ENCODE measurements at places on chromosomes 16 and 17.

DNA sequence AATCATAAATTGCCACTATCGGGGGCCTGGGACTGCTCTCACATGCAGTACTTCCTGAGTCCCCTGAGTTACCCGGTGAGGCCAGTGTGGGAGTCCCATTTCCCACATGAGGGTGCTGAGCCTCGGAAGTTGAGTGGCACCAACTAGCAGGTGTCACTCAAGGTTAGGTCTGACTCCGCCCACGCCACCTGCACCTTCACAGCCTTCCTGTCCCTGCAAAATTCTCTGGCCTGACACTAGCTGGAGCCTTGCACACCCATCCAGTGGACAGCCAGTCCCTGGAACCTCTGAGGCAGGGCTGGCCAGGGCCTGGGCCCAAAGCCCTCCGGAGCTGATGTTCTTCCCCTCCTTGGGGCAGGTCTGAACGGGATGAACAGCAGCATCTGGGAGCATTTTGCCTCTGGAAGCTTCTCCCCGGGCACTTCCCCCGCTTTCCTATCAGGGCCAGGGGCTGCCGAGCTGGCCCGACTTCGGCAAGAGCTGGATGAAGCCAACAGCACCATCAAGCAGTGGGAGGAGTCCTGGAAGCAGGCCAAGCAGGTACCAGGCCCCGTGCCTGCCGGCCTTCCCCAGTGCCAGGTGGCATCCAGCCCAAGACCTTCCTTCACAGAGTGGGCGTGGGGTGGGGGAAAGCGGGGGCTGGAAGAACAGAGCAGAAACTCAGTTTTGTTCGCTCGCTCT is 21.9 kb downstream of the UNC13D start:
- DNase-seq = no peak

GRCh38 chr17:56779898-56780777 is 53.6 kb downstream of the C17orf67 start:
- peak; percentile 70 for DNase-seq

DNA sequence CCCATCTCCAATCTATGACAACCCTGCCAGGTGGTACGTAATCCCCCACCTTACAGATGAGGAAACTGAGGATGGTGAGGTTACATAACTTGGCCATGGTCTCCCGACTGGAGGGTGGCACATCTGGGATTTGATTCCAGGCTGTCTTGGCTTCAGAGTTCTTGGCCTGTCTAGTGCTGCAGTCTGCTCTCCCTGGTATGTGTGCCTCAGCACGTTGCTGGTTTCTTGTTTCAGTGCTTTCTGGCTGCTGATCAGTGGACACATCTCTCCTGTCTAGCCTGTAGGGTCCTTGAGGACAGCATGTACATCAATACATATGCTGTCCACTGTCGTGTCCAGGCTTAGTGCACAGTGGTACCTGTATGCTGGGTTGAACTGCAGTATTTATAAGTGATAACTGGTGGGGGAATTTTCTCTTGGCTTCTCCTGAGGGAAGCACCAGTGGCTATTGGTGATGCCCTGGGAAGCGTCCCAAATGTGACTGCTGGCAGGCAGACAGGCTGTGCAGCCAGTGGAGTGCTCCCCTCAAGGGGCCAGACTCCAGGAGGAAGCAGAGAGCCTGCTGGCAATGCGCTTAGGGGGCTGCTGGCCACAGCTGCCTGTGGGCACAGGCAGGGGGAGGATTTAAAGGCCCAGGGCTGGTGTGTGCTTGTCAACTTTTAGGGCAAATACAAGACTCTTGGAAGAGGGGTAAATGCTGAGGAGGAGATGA is 14.4 kb downstream of the CTRL start:
- DNase-seq = peak; percentile 83

DNA sequence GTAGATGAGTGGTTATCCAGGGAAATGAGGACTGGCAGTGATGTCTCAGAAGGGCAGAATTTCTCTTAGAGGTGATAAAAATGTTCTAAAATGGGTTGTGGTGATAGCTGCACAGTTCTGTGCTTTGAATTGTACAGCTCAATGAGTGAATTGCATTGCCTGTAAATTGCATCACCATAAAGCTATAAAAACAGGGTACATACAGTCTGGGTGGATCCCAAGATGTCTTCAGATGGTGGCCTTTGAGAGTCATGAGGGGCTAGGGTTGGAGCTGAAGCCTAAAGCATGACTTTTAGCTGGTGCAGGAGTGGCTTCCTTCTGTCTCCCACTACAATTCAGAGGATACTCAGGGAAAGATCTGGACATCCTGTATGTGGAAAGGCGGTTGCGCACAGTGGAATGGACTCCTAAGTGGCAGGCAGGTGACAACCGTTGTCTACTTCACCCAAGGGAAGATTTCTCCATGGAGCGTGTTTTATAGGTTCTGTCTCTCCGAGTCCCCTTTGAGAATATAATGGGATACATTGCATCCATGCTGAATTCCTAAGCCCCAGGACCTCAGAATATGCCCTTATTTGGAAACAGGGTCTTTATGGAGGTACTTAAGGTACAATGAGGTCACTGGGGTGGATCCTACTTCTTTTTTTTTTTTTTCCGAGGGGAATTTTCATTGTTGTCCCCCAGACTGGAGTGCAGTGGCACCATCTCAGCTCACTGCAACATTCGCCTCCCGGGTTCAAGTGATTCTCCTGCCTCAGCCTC is 1.6 kb upstream of the IL32 start:
- no peak for DNase-seq

DNA sequence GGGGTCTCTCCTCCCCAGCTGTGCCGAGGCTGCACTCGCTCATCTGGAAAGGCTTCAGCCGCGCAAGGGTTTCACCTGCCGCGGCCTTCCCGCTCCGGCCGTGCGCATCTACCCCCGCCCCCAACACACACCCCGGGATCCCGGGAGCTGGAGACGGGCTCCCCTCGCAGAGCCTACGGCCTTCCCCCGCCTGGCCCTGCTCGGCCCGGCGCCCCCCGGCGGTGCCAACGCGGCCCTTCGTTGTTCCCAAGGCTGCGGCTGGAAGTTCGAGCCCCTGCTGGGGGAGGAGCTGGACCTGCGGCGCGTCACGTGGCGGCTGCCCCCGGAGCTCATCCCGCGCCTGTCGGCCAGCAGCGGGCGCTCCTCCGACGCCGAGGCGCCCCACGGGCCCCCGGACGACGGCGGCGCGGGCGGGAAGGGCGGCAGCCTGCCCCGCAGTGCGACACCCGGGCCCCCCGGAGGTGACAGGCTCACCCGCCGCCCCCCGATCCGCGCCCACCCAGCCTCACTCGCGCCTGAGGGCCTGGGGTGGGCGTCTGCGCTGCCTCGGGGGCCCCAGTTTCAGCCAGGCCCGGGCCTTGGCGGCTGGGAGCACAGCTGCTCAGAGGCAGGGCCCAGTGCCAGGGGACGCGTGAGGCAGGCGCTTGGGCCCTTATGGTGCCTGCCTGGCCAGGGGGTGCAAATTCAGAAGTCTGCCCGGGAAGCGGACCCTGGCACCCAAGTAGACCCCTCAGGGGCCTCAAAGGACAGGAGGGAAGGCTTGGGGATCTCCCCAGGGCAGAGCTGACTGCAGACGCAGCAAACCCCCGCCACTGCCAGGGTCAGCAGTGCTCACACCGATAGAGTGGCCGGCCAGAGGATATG is 11.2 kb downstream of the GALK1 start:
- DNase-seq = peak; percentile 87

DNA sequence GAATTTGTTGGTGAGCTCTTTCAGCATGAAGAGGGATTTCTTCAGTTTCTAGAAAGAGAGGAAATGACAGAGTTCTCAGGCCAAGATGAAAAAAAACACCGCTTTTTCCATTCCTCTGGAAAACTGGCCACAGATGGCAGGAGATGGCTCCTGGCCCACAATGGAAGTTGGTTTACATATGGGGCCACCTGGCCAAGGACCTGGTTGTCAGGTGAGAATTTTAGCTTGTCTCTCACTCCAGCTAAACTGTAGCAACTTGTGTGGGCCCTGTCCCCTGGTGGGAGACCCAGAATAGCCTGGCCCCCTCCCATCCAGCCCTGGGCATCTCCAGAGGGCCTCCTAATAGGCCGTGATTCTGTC is 33.6 kb downstream of the LGALS9 start:
- DNase-seq = no peak

- no peak for DNase-seq
Measured at GRCh38 chr17:50280068-50280467, 5.8 kb downstream of the TMEM92 start.

GRCh38 chr17:63658366-63658765 is 36.1 kb downstream of the MAP3K3 start:
- no peak for DNase-seq

DNA sequence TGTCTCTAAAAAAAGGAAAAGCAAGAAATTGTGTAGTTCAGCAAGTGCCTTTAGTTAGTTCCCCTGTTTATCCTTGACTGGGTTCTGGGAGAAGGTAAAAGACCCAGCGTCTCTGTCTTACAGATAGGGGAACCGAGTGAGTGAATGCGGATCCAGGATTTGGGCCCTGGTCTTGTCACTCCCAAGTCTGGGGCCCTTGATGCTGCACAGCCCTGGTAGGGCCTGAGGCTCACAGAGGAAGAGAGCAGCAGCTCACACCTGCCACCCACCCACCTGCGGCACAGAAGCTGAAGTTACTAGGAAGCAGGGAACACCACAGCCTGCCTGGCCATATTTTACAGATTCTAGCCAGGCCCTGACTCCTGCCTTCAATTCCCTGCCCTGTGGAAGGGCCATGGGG is 22.2 kb downstream of the LASP1 start:
- DNase-seq = no peak

DNA sequence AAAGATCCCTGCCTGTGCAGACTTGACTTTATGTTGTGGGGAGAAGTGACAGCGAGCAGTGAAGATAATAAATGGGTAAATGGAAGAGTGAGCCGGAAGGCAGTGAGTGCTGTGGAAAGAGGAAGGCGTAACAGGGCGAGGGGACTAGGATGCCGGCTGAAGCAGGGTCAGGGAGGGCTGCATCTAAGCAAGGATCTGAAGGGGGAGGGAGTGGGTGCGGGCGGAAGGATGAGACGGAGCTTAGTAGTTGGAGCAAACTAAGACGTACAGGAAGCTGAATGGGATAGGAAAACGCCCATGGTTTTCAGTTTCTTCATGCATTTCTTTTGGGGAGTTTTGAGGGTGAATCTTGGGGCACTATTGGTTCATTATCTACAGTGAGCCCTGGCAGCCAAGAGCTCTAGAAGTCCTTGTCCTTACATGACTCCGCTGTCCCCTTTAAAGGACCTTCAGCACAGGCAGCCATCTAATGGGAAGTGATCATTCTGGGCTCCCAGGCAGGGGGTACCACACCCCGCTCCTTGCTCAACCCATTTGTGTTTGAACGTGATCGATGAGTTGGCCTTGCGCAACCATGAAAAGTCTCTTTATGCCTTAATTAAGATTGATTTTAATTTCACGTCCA is 10.4 kb upstream of the NAT9 start:
- no peak for DNase-seq

- no peak for DNase-seq
Measured at GRCh38 chr17:18006495-18007239, 32.3 kb downstream of the ATPAF2 start.

- no peak for DNase-seq
Measured at GRCh38 chr16:73778887-73779286, 517.7 kb upstream of the PSMD7 start.

DNA sequence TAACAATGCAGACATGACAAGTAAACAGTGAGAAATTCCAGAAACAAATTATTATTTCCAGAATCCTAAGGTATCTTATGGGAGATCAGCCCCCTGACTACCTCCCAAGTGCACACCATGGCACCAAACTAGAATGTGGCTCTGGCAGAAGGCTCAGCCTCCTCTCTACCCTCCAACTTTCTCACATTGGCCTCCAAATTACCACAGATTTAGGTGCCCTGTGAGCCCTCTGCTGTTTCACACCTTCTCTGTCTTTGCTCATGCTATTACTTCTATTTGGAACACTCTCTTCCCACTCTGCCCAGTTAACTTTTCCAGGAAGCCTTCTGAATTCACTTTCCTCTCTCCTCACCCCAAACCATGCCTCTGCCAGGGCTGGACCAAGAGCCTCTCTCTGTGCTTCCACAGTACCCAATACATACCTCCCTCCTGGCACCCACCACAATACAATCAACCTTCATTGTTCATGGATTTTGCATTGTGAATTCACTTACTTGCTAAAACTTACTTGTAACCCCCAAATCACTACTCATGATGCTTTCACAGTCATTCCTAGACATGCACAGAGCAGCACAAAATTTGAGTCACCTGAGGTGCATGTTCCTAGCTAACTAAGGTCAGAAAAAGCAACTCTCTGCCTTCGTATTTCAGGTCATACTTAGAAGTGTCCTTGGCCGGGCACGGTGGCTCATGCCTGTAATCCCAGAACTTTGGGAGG is 31.4 kb downstream of the SMG6 start:
- DNase-seq = no peak

DNA sequence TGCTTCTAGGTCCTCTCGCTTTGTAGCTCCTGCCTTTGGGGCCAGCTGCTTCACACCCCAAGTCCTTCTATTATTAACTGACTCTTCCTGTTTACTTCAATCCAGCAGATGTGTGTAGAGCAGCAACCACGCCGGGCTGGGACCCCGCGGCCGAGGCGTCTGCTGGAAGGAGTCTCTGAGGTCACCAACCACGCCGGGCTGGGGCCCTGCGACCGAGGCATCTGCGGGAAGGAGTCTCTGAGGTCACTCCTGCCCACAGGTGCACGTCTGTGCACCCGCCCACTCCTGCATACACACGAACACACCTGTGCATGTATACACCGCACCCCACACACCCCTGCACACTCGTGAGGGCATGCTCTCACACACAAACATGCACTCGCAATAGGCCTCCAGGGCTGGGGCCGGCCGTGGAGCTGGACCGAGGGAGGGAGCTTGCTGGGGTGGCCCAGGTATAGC is 7.8 kb upstream of the TEX19 start:
- no peak for DNase-seq
